ENCODE measurements at places on chromosomes 4 and X.

GRCh38 chrX:68699960-68700746, 52.7 kb downstream of the STARD8 start:
- DNase-seq = peak; percentile 12

GRCh38 chr4:102439812-102440211, 61.3 kb upstream of the NFKB1 start:
- no peak for DNase-seq

DNA sequence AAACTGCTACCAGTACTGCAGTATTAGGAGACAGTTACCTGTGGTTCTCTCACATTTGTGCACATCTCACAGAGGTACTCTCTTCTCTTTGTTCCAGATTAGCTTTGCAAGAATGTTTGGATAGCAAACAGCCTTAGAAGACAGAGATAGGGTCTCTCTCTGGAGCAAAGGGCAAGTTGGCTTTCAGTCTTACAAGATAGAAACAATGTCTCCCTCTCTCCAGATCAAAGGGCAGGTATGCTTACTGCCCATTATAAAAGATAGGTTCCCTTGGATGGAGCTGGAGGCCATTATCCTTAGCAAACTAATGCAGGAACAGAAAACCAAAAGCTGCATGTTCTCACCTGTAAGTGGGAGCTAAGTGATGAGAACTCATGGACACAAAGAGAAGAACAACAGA, 50.2 kb upstream of the KIT start:
- no peak for DNase-seq

- no peak for DNase-seq
Observed at GRCh38 chr4:146053891-146054290, 115.3 kb upstream of the ZNF827 start.

- DNase-seq = no peak
Observed at GRCh38 chr4:170229006-170229405, 139.2 kb upstream of the AADAT start.

GRCh38 chr4:87079967-87080366, 140.5 kb downstream of the KLHL8 start:
- no peak for DNase-seq

- no peak for DNase-seq
Observed at GRCh38 chr4:102757681-102758080, 3.1 kb downstream of the MANBA start.

DNA sequence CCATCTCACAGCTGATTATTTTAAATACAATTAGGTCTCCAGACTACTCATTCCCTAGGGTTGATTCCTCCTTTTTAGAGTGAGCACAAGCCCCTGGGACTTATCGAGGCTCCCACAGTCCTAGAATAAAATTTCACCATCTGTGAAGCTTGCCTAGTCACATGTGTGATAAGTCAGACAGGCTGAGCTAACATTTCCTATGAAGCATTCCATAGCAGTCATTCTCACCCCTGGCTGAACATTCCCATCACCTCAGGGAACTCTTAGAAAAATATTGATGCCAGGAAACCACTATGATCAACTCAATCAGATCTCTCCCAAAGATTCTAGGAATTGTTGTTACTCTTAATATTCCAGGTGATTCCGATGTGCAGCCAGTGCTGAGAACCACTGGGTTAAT, 37.7 kb downstream of the ARHGEF9 start:
- no peak for DNase-seq

DNA sequence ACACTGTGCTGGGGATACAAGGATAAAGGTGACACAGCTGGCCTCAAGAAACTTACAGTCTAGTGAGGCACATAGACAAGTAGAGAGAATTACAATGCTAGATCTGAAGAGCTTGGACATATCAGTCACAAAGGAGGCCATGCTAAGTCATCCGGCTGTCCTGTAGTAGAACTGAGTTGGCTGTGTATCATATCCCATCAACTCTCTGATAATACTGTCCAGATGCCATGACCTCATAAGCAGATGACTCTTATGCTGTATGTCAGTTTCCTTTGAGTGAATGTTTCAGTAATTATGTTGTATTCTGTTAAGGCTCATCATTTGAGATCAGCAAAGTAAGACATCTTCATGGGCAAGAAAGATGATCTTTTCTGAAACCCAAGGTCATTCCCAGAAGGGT, 442.9 kb downstream of the MID1IP1 start:
- no peak for DNase-seq

GRCh38 chr4:125666635-125667034, 351.9 kb downstream of the FAT4 start:
- no peak for DNase-seq

DNA sequence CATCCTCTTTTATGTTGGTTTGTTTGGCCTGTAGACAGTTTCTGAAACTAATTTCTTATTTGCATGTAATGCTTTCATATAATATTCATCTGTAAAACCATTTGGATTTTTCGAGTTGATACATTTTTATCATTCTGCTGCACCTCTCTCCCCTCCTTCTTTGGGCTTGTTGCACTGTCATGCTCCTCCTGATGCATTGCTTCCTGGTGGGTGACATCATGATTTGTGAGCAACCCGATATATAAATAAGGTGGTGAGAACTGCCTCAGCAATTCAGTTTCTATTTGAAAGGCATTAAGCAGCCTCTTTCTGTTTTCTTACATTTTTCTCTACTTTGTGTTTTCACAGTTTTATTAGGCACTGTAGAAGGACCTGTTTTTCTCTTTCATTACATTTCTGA, 515.7 kb downstream of the RPA4 start:
- no peak for DNase-seq

GRCh38 chr4:124157396-124158083, 555.0 kb downstream of the ANKRD50 start:
- DNase-seq = no peak

DNA sequence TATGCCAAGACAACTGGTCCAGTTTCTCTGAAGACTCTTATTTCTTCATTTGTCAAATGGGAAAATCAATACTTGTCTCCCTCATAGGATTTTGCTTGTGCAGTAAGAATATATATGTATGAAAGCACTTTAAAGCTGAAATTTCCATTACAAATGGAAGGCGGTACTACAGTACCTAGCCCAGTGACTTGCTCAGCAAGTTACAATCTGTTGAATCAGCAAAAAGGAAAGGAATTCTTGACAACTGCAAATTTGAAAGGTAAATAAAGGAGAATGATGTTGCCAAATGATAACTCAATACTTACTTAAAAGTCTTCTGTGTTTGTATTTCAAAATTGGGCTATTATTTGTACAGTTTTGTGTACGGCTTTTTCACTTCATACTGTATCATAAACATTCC, 71.1 kb downstream of the PKD2 start:
- DNase-seq = no peak

GRCh38 chr4:149961876-149962597, 116.2 kb upstream of the DCLK2 start:
- no peak for DNase-seq

- DNase-seq = no peak
Observed at GRCh38 chr4:80903020-80903419, 127.5 kb upstream of the BMP3 start.

- DNase-seq = no peak
Observed at GRCh38 chrX:150182161-150182560, 181.0 kb upstream of the MAMLD1 start.

DNA sequence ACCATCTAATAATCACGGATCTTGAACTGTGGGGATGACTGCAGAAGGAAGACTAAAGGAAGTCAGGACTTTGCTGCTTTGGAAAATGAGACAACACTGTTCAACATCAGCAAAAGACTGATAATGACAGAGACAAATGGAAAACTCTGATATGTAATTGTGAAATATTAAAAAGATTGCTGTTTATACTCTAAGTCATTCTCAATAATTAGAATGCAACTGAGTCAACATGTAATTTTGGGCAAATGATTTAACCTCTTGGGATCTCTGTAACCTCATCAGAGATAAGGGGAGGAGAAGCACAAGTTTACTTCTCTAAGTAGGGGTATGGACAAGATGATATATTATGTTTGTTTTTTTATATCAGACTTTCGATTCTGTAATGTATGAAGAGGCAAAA, 121.9 kb downstream of the GASK1B start:
- DNase-seq = no peak

GRCh38 chr4:123299212-123299691, 97.3 kb upstream of the SPRY1 start:
- no peak for DNase-seq

DNA sequence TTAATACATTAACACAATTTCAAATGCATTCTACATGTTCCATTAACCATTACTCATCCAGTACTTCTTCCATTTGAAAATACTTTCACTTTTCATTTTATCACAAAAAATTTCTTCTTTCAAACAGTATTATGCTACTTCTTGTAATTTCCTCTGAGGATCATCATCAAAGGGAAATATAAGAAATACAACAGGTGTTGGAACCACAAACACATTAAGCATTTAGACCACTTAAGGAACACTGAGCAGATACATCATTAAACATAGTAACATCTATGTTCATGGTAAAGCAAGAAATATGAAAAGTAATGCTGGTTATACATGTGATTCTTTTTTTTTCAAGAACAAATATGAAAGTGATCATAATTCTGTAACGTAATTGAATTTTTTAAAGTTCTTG, 2207.0 kb downstream of the ARAP2 start:
- DNase-seq = no peak

DNA sequence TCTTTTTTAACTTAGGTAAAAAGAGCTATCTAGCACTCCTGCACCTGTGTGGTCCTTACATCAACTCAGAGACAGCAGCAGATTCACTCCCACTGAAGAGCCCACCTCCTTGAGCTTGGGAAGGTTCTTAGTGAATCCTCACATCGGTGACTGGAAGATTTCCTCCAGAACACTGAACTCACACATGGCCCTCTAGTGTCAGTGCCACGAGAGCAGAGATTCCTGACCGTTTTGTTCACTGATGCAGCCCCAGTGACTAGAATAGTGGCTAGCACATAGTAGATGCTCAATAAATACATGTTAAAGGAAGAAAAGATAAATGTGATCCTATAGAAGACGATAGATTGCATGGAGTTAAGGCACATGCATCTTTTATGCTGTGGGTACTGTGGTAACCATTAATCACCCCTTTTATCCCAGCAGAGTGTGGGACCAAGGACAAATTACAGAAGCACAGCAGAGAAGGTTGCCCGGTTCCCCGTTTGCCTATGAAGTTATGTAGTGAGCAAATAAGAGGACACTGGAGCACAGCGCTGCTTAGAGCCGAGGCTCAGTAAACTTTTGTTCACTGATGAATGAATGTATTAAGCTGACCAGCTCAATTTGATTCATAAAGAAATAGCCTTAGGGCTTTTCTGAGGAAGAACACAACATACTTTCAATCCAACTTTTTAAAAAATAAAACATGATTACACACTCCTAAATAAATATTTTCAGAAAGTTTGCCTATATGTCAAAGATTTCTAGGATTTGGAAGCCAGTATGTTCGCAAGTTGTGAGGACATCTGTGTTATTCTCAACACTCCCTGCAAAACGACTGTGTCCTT, 8.7 kb downstream of the GASK1B start:
- no peak for DNase-seq

GRCh38 chrX:112696481-112696880, 16.7 kb upstream of the LHFPL1 start:
- DNase-seq = no peak

DNA sequence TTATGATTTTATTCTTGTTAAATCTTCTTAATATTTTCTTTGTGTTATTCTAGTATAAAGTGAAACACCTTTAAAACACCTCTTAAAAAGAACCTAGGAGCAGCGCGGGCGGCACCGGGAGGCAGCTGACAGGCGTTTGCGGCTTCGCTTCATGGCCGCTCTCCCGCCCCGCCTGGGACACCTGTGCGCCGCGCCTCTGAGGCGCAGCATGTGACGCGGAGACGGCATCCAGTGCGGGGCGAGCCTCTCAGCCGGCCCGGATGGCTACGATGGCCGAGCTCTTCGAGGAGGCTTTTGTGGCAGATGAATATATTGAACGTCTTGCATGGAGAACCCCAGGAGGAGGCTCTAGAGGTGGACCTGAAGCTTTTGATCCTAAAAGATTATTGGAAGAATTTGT, 1592.7 kb downstream of the TECRL start:
- no peak for DNase-seq

DNA sequence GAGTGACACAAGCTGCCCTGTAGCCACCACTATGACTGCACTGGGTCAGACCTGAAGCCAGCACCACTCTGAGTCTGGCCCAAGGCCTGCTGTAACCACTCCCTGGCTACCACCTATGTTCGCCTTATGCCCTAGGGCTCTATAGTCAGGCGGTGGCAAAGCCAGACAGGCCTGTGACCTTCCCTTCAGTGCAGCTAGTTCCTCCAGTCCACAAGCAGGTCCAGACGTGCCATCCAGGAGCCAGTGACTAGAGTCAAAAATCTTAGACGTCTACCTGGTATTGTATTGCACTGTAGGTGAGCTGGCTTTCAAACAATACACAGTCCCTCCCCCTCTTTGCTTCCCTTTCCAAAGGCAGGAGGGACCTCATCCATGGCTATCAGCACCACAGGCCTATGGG, 54.0 kb upstream of the RNF128 start:
- no peak for DNase-seq

GRCh38 chr4:7253837-7254236, 61.5 kb downstream of the SORCS2 start:
- no peak for DNase-seq

DNA sequence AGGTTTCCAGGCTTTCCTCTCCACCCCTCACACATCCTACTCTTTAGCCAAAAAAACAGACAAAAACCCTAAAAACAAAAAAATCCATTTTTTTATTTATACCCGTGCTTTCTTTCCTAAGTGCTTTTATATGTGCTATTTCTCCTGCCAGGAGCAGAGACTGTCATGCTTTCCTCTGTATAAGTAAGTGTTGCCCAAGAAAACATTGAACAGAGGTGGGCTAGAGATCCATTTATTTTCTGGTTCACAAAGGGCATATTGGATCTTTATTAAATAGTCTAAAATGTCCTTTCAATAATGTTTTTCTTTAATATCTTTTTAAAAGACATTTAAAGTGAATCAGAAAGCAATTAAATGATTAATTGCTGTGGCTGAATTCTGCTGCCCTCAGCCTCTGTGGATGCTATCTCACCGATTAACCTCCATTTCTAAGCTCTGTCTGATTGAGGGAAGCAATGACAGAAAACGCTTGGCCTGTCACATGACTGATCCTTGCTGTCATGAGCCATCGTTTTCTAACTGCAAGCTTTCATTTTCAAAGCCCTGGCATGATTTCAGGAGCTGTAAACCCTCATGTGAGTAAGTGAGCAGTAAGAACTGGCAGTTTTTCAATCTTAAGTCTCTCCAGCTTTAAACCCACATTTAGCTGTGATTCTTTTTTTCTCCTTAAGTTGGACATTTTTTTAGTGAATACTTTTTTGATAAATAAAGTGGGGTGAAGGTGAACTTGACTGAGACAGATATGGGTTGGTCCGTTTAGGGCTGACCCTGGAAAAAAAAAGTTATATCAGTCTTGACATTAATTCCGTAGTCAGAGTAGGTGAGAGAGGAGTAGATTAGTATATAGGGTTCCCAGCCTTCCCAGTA, 180.7 kb upstream of the PGRMC2 start:
- DNase-seq = peak; percentile 10

GRCh38 chrX:55640854-55641253, 17.7 kb downstream of the FOXR2 start:
- peak; percentile 28 for DNase-seq

- DNase-seq = no peak
Observed at GRCh38 chrX:130771230-130771629, 131.8 kb downstream of the ENOX2 start.

Data from RPMI8226 (cell line).